SW480 (cell line): ENCODE measurements at places on chromosomes 2 and 18.

GRCh38 chr2:8681786-8682692 lies at the start of gene ID2:
ID2 (plus strand) TSS chr2:8682056; CDS start chr2:8682166, 110 bp downstream.
- peak; percentile 99 for DNase-seq

- DNase-seq = no peak
Measured at GRCh38 chr18:59575995-59576394, 121.2 kb downstream of the CCBE1 start.

DNA sequence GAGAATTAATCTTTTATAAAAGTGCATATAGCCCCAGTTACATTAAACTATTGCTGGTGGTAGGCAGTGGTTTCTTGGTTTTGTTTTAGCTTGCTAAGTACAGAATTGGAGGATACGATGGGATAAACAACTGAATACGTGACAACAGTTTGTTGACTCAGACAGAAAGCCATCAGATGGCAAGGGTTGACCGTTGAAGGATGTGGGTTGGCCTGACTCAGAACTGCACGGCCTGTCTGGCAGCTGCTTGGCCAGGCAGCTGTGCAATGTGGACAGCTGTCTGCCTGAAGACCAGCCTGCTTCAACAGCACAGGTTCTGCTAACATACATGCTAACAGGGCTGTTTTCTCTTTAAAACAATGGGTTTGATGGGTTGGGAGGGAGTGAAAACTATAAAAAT lies 46.6 kb downstream of the PRKRA start:
- DNase-seq = peak; percentile 43

DNA sequence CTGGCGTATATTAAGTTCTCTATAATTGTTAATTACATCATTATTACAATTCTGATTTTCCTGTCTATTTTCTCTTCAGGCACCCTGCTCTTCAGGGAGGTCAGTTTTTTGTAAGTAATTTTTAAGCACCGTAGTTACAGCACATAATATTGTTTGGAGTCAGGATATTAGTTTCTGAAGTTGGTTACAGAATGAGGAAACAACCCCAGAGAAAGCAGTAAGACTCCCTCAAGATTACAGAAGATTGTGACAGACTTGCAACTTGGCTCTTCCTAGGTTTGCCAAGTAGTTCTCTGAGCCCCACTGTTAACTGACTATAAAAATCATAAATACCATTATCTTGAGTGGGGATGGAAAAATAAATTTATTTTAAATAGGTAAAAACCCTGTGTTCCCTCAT lies 921 bp downstream of the RPE start:
- DNase-seq = no peak

GRCh38 chr2:118969734-118970395 lies 27.9 kb downstream of the MARCO start:
- no peak for DNase-seq

DNA sequence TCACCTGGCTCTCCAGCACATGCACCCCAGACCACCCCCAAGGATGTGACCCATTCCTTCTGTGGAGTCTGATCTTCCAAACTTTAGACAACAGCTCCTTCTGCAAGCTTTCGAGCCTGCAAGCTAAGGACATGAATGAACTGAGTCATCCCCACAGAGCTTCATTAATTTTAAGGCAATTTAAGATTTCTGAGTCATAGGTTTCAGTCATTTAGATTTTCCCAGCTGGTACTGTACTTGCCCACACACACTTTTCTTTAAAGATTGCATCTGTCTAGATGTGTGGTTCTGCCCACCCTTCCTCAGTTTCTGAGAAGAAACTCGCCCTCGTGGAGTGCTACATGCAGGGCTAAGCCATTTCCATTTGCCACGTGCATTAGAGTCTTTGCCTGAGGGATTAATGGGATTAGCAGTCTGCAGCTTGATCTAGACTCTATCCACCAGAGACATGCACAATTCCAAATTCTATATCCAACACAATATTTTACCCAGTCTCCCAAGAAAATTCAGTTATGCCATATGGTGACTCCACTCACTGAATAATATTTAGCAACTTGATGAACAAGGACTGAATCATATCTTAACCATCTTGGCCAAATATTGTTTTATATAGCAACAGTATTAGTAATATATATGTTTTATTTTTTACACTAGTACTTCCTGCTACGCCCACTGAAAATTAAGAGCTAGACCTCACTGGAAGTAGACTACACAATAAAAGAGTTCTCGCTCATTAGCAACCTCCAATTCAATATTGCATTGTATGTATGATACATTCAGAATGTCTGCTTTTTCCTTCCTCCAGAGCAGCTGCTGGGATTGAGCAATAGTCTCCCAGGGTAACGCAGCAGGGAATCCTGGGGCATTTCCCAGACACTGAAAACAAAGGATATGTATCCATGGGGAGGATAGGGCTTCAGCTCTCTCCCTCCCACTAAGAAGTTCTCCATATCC lies 14.3 kb upstream of the TRIB2 start:
- DNase-seq = no peak

DNA sequence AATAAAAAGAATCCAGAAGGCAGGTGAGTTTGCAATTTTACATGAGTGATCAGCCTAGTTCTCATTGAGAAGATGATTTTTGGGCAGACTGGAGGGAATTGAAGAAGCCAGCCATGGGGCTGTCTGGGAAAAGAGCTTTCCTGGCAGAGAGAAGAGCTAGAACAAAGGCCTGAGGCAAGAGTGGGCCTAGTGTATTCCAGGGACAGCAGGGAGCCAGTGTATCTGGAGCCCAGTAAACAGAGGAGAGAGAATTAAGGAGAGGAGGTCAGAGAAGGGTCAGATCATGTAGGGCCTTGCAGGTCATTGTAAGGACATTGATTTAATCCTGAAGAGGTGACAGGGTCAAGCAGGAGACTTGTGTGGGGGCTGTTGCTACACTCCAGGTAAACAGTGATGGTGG lies 195.8 kb downstream of the SATB2 start:
- no peak for DNase-seq

DNA sequence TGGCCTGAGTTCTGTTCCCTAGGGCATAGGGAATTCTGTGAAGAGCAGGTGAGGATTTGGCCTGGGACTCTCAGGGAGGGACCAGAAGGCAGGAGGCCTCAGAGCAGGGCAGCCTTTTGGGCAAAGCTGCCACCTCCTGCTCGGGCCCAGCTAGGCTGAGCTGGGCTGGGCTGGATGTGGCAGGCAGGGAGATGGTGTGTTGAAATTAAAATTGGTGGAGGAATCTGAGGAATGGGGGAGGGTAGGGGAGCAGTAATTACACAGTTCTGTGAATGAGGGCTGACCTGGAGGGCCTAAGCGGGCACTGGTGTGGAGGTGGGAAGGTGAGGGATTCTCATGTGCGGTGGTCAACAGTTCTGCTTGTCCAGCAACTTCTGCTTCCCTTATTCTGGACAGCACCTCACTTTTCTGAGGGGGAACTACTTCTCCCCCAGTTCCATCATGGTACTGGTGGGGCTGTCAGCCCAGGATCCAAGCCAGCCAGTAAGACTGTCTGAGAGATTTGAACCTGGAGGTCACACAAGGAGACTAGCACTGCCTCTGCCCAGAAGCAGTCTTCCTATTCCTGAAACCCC lies 22.0 kb upstream of the ASPRV1 start:
- DNase-seq = no peak

DNA sequence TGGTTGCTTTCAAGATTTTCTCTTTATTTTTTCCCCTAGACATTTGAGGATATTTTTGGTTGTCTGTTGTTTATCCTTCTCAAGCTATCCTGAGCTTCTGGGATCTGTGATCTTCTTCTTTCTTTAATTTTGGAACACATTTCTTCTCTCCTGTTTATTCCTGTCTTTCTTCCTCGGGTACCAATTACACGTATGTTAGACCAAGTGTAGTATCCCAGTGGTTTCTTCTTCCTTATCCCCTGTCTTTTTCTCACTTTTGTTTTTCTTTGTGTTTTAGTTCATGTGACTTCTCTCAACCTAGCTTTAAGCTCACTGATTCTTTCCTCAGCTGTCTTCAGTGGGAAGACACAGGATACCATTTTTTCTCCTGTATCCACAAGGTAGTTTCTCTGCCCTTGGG lies 120.0 kb downstream of the GALR1 start:
- DNase-seq = no peak

DNA sequence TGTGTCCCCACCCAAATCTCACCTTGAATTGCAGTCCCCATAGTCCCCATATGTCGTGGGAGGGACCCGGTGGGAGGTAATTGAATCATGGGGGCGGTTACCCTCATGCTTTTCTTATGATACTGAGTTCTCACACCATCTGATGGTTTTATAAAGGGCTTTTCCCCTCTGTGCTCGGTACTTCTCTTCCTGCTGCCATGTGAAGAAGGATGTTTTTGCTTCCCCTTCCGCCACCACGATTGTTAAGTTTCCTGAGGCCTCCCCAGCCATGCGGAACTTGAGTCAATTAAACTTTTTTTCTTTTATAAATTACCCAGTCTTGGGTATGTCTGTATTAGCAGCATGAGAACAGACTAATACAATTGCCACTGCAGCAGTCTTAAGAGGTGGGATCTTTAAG lies 134.9 kb downstream of the LTBP1 start:
- DNase-seq = no peak

DNA sequence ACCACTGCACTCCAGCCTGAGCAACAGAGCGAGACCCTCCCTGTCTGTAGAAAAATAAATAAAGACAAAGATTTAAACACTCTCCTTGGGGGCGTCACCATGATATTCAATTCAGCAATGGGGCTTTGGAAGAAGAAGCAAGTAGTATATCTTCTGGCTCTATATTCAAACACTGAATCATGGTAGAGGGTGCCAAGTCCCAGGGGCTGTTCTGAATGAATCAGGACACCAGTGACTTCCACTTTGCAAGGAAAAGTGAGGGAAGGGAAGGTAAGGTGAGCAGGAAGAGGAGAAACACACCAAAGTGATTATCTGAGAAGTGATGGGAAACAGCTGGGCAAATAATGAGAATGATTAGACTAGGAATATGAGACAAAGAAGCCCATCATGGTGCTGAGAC lies 80.5 kb downstream of the AAK1 start:
- DNase-seq = no peak

DNA sequence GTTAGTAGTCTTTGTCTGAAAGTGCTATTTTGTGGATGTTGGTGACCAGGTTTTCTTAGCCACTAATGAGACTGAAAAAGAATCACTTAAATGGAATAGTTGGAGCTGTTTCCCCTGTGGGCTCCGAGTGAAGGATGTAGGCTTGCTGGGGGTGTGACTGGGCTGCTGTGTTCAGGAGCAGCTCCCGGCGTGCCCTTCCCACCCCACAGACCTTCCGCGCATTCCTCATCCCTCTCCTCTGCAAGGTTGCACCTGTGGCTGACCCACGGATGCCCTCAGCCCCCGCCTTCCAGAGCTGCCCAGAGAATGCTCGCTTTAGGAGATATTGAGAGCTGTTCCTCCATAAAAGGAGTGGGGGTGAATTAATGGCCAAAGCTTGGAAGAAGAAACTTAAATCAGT lies 174.3 kb downstream of the LDLRAD4 start:
- DNase-seq = no peak

- no peak for DNase-seq
Measured at GRCh38 chr2:215851082-215851481, 162.3 kb downstream of the MREG start.

DNA sequence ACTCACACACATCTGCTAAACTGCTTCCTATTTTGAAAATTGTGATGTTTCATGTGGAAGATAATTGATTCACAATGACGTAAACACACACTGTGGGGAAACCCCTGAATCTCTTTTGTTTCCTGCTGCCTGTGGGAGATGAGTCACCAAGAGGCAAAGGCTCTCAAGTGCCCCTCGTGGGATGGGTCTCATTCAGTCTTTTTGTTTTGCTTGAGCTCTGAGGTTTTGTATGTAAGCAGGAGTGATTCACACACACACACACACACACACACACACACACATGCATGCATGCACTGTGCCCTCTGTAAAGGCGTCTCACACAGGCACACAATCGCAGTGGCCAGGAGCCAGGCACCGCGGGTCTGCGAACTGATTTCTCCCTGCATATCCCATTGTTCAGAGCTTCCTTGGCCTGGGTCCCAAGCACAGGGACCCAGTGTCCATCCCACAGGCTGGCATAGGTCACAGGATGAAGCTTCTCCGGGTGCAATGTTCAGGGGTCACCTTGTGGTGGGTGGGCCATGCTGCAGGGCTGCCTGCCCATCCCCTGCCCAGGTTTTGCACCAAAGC lies 12.1 kb upstream of the ARHGEF4 start:
- DNase-seq = peak; percentile 97

DNA sequence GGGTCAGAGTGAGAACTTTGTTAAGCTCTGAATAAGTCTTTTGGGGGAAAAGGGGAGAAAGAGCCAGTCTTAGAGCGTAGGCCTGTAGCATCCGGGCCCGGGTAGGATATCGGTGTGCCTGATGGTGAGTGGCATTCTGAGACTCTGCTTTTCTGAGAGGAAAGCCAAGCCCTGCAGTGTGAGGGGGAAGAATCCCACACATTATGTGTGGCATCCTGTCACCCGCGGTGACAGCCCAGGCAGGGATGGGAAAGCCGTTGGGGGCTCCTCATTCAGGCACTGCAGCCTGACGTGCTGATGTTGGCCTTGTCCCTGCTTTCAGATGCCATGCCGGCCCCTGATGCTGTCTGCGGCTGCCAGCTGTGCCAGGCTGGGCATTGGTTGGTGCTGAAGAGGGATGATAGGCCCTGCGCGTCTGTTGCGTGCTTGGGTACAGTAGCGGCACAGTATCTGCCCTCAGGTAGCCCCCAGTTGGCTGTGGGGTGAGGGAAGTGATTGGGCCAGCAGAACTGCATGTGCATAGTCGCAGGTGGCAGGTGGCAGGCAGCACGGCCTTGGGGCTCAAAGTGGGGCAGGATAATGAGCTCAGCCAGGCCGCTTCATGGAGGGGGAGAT lies 37.6 kb downstream of the GLI2 start:
- no peak for DNase-seq
